Activated CD4-positive, alpha-beta T cell treated with anti-CD3 and anti-CD28 coated beads for 4 hours (primary cell): ENCODE measurements at places on chromosomes 4 and X.

DNA sequence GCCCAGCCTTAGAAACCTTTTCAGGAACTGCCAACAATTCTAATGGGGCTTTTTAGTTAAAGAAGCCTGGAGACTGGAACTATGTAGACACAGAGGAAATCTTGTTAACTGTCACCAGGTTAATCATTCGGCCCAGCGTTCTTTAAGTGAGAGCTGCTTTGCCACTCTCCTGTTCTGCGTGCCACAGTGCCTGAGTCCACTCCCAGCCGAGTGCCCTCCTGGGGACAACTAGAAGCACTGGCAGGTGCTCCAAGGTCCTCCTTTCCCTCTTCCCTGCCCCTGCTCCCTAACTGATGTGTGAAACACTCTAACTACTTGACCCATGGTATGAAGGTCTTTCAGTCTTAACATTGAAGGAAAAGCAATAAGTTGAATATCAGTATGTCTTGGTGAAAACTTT, 151.2 kb upstream of the TLL1 start:
- no peak for DNase-seq

DNA sequence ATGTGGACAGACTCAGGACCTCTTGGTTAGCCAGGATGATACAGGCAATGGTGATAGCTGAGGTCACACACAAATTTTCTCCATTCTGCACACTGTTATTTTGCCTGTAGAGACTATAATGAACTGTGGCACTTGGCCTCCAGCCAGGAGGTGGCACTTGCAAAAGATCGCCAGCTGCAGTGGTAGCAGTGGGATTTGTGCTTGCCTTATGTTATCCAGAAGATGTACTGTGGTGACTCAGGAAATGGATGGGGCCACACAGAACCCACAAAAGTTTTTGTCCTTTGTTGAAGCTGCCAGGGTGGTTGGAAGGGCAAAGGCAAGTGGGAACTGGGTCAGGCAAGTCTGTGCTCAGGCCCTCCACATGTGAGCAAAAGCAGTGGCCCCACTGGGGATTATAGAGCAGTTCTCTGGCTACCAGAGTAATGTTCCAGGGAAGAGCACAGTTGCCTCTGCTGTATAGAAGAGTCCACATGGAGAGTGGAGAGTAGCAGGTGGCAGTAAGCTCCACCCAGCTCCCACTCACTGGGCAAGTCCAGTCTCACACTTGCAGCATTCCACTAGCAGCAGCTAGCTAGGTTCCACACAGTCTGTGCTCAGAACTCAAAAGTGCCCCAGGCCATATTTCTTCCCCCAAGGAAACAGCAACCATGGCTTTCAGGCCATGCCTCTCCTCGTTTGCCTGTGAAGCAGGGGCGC, 5.9 kb upstream of the C4orf17 start:
- DNase-seq = no peak

- peak; percentile 8 for DNase-seq
Observed at GRCh38 chr4:88697141-88697540, 488 bp downstream of the NAP1L5 start.

DNA sequence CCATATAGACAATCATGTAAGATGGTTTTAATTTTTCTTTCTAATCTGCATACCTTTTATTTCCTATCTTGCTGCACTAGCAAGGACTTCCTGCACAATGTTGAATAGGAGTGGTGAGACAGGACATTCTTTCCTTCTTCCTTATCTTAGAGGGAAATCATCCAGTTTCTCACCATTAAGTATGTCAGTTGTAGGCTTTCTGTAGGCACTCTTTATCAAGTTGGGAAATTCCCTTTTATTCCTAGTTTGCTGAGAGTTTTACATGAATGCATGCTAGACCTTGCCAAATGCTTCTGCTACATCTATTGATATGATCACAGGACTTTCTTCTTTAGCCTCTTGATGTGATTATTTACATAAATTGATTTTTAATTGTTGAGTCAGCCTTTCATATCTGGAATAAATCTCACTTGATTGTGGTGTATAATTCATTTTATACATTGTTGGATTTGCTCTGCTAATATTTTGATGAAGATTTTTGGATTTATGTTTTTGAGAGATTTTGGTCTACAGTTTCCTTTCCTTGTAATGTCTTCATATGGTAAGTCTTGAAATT, 23.8 kb downstream of the RNF175 start:
- DNase-seq = no peak

GRCh38 chrX:42673301-42673810, 104.6 kb downstream of the PPP1R2C start:
- no peak for DNase-seq

DNA sequence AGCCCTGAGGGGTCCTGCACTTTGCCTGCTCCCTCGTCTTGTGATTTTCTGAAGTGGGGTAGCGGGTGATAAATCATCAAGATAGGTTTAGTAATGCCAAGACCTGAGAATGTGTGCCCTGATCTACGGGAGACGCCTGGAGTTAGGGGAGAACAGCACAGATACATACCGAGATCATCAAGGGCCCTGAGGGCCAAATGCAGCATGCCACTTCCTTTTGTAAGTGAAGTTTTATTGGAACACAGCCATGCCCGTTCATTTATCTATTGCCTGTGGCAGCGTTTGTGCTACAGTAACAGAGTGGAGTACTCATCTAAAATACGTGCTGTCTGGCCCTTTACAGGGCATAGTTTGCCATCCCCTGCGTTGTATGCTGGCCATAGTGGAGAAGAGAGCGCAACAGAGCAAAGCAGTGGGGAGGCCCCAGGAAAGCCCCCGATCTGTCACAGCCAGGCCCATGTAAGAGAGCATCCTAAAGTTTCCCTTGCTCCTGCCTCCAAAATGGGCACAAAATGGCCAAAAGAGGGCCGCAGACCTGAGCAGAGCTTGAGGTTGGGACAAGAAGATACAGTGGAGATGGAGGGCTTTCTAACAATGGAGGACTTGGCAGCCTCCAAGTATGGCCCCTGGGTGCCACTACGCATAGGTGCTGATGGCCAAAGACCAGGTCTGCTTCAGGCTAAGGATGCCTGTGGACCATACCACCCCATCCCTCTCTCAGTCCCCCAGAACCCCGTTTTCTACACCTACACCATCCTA, 167.0 kb downstream of the SMIM20 start:
- DNase-seq = no peak

- no peak for DNase-seq
Observed at GRCh38 chr4:574346-575161, 1.5 kb downstream of the TMEM271 start.

- DNase-seq = no peak
Observed at GRCh38 chr4:186029571-186030398, 39.2 kb upstream of the TLR3 start.

DNA sequence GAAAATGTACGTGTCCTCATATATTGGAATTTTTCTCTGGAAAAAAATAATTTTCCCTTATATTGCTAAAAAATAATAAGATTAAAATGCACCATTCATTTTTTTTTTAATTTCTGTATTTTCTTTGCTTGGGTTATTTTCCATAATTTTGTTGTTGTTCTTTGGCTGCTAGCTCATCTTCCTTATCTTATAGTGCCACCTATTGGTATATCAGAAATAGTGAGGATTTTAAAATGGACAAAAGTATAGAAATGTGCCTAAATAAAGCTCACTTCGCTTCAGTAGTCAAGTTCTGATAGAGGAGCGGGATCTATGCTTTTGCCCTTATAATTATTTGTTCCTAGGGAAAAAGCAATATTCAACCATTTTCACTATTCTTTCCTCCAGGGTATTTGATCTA, 134.8 kb downstream of the NAP1L3 start:
- DNase-seq = no peak

DNA sequence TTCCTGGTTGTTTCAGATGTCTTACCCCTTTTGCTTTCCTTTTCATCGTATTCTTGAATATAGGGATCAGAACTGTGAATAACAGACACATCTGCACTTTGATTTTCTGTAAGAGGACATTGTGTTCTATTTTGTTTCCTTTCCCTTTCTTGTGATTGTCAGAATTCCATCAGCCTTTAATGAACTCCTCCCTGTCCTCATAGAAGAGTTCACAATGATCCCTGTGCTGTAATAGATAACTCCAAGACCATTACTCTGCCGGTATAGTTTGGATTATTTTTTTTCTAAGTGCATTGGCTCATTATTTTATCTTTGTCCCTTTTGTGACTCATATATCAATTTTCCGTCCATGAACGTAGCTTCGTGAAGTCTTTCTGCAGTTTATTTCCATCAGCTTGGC, 59.7 kb upstream of the PRDM8 start:
- no peak for DNase-seq

DNA sequence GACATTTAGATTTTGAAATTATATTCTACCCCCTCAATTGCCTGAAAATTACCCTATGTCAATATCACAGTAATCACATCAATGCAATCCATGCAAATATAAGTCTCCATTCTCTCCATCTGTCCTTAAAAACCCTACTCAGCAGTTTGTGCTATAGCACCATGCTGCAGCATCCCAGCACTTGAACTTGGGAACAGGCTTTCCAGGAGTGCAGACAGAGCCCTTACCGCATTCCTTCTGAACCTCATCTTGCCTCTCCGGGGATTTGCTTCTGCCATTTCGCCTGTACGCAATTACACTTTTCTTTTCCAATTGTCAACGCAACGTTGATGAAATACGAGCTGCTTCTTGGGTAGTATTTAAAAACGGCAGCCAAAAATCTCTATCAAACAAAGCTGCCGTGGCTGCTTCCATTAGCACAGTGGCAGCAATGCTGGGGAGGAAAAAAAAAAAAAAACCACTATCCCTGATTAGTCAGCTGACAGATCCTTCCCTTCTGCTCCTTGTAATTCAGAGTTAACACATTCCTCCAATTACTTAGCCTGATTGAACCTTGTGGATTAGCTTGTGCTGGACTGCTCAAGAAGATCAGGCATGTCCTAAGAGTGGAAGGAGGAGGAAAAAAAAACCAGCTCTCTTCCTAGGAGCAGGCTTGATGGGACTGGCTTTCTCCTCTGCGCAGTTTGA, 65.6 kb downstream of the MCF2 start:
- no peak for DNase-seq

- DNase-seq = no peak
Observed at GRCh38 chrX:15646031-15646430, 18.6 kb downstream of the CLTRN start.

DNA sequence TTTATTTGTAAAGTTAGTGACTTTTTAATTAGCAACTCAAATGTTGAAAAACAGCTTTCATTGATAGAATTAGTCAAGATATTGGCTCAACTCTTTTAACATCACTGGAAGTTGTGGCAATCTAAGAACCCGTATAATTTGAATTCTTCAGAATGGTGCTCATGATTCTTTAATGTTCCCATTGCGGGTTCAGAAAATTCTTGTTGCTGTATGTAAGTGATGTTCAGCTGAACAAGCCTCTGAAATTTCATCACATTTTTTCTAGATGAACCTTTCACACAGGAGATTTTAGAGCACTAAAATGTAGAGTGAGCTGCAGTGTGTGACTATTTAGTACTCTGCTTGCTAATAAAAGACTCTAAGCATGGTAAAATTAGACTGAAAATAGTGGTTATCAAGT, 1317.7 kb downstream of the FSTL5 start:
- DNase-seq = no peak

DNA sequence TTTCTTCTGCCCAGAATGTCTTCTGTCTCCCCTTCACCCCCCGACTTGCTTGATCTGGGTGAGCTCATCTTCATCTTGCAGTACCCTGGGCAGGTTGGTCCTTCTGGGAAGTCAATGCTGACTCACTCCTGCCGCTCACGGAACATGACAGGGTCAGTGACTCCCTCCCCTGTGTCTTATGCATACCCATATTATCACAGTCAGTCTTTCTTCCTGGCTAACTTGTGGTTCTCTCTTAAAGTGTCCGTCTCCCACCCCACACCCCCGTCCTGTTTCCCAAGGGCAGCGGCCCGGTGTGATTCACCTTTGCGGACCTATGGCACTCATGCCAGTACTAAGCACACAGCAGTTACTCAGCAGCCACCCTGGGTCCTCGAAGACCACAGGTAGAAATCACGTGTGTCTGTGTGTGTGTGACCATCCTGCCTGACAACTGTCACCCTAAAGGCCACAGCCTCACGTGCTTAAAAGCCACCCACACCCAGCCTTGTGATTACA, 17.7 kb downstream of the IQSEC2 start:
- DNase-seq = peak; percentile 34

DNA sequence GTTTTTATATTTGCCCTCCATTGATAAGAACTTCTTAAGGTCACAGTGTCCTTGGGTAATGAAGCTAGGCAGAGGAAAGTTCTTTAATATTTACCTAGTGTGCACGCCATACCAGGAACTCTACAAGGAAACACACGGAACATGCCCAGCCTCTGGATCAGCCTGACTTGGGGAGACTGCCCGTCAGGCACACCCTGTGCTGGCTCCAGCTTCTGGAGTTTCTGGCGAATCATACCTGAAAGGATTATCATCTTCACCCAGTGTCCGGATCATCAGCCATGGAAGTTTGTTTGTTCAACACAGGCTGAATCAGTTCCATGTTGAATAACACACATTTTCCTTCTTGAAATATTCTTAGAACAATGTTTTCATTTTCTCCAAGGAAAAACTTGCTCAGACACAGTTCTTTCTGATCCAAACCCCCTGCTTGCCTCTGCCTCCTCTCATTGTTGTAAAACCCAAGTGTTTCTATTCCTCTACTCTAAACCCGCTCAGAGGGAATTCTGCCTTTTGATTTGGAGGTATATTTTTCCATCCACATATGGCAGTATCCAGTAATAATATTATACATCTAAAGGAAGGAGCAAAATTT, 176.7 kb downstream of the SHROOM3 start:
- no peak for DNase-seq

- no peak for DNase-seq
Observed at GRCh38 chr4:25158817-25159216, 1.4 kb downstream of the SEPSECS start.

- no peak for DNase-seq
Observed at GRCh38 chrX:147736045-147736444, 175.7 kb upstream of the FMR1 start.

DNA sequence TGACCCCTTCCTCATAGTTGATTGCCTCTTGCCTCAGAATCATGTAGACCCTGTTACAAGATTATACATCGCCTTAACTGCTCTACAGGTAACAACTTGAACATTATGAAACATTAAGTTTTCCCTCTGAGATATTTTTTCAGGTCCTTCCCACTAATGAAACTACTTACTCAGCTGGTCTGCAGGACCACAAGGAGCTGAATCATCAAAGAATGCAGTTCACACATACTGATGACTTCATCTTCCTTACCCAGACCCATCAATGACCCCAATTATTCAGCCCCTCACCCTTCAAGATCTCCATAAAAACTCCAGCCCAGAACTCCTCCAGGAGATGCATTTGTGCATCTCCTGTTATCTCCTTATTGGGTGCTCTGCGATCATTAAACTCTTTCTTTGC, 720.9 kb downstream of the RAPGEF2 start:
- no peak for DNase-seq
